Ureter (tissue), 1 donor: ENCODE measurements at places on chromosomes 1 and 21. TPM values are rescaled to one million over a fixed set of nuclear protein-coding genes. Genes with fewer than 3 reads are reported as not detected.
A peak's percentile ranks its signal among the peaks of the same experiment; 100 is the strongest.

- no peak for DNase-seq
These were observed 117.0 kb upstream of the GALNT2 start for GRCh38 chr1:229950020-229950419.

The EVI5 gene
- 37.7 TPM for total RNA-seq

- no peak for DNase-seq
These were observed 693 bp downstream of the RAB4A start for GRCh38 chr1:229271448-229272159.

- no peak for DNase-seq
These were observed 40.6 kb downstream of the TCP10L start for GRCh38 chr21:32544697-32545096.

- no peak for DNase-seq
These were observed 153.5 kb upstream of the SOD1 start for GRCh38 chr21:31505975-31506374.

- DNase-seq: no peak
These were observed 1.3 kb upstream of the RCOR3 start for GRCh38 chr1:211257826-211258225.

GRCh38 chr21:42490720-42491119 lies 5.3 kb downstream of the RSPH1 start:
- DNase-seq: no peak

The CLCNKB gene
- total RNA-seq: 0.65 TPM

DNA sequence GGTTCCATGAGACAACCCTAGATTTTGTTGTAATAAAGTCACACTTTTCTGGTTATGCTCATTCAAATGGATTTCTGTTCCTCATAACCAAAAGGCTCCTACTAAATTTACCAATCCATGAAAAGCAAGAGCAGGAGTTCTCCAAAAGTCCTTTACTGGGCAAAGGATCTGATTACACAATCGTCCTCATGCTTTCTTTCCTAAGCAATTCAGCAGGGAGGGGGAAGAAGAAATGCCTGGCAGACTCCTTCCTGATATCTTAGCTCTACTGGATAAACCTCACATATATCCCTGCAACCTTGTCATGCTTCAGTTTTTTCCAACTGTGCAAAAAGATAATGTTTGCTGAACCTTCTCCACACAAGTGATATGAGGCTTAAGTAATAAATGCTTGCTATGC lies 67.6 kb upstream of the GUCA2B start:
- DNase-seq: no peak

- DNase-seq: no peak
These were observed 43.2 kb downstream of the GIPC2 start for GRCh38 chr1:78089010-78089409.

The EPHA2 gene
- 58.9 TPM for total RNA-seq

GRCh38 chr1:159925719-159926078 lies 392 bp upstream of the TAGLN2 start:
- DNase-seq: no peak

DNA sequence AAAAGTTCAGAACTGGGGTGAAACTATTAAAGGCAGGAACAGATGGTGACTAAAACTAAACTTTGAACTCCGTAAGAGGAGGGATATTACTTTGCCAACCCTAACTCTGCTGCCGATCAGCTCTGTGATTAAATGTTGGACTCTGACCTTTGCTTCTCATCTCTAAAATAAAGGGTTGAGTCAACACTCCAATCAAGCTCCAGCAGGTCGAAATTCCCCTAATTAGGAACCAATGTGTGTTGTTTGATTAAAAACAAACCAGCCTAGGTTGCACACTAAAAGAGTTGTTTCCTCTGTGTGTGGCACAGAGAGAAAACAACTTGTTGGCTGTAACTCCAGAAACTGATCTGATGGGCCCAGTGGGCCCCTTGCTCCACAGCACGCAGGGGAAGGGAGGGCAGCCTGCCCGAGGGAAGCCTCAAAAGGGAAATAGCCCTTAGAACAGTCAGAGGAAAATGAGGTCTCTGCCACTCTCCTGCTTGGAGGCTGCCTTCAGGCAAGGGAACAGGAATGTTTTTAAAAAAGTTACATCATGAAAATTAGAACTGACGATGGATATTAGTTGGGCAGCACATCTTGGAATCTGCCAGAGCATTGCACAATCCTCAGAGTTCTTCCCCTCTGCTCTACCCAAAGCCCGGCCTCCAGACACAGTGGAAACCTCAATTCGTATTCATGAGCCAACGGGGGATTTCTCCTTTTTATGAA lies 69.3 kb downstream of the KCTD3 start:
- DNase-seq: no peak

The S100A7 gene
- not detected for total RNA-seq

DNA sequence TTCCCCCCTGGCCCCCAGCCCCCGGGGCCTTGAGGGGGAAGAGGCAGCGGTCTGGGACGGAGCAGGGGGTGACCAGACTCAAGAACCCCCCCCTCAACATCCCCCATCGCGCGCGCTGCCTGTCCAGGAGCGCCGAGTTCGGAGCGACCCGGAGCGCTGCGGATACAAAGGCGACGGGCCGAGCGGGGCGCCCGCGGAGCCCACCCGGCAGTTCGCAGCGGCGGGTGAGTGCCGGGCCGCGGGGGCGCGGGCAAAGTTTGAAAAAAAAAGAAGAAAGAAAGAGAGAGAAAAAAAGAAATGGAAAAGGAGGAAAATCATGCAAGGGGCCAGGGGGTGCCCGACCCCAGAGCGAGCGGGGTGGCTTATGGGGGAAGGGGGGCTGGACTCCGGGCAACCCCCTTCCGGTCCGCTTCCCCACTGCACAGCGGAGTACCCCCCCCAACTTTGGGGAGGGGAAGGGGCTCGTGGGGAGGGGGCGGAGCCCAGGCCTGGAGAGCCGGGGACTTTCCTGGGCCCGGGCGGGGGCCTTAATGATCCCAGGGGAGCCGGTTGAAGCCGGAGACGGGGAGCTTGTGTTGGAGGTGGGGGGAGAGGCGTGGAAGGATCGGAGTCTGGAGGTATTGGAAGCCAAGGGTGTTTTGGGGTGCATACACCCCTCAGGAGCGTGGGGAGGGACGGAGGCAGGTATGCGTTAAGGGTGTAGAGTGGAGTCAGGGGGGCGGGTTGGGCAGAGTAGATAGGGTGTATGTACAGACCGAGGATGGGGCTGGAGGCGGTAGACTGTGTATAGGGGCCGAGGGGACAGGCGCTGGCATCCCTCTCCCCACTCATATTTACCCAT lies 502 bp downstream of the VANGL2 start:
- DNase-seq: peak; percentile 55

- DNase-seq: no peak
These were observed 79.4 kb upstream of the USH2A start for GRCh38 chr1:216502528-216503162.

GRCh38 chr21:35664683-35665082 lies 395.6 kb downstream of the SETD4 start:
- no peak for DNase-seq

DNA sequence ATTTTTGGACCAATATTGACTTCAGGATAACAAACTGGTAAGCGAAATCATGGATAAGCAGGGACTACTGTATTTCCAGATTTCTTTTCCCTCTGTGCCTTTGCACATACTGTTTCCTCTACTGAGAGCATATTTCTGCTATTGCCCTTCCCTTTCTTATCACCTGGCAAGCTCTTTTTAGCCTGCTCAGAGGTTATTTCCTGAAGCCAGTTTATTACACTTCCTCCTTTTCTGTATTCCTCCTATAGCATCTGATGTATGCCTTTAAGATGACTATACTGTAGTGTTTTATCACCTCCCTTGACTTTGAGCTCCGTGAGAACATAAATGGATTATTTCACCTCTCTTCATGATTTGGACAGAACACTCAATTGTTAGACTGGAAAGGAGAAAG lies 49.0 kb downstream of the MAGI3 start:
- no peak for DNase-seq

The TLR5 gene
- 24.7 TPM for total RNA-seq

The MAN1C1 gene
- 8.7 TPM for total RNA-seq

GRCh38 chr1:100657876-100658715 lies 61.4 kb upstream of the VCAM1 start:
- no peak for DNase-seq
